ENCODE measurements at places on chromosomes 3 and 15.

DNA sequence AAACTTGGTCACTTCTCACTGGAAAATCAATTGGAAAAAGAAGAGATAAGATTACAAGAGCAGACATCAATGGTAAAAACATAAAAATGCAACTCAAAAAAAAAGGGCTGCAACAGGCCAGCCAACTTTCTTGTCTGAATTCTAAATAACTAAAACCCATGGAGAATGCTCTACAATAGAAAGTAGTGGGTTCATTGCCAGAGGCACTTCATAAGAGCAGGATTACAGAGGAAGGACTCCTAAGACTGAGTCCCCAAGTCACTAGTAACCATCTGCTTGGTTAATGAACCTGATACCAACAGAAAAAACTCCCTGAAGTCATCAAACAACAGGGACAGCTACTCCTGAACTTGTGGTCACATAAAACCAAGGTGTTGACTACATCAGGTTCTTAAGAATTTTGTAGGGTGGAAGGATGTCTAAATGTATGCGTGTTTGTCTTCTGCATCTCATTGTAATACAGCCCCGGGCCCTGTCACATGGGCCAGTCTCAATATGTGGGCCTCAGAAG lies 148.6 kb downstream of the IMPG2 start:
- no peak for DNase-seq

GRCh38 chr3:20405744-20406143 lies 219.7 kb upstream of the SGO1 start:
- no peak for DNase-seq

DNA sequence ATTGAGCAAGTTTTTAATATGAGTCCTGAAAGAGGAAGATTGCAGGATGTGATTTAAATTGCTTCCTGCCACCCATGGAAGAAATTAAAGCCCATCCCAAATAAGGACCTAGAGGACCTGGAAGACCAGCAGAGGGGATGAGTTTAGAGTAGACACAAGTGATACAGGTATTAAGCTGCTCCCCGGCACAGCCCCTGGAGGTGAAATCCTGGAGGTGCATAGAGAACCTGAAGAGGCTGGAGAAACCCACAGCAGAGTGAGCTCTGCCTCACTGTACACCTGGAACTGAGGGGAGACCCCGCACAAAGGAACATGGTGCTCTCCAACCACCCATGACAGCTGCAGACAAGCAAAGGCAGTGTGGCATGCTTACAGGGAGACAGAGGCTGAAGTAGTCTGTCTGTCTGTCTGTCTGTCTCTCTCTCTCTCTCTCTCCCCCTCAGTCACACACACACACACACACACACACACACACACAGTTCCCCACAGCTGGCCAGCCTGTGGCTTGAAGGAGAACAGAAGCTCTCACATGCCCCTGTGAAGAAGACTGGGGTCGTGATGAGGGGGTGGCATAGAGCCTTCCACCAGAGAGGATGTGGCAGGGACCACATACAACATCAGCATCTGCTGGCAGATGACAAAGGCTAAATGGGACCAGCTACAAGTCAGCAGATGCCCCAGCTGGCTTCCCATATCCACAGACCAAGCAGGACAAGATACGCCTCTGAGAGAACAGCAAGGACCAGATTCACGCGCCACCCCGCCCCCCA lies 38.1 kb downstream of the FSIP1 start:
- DNase-seq, result no peak

DNA sequence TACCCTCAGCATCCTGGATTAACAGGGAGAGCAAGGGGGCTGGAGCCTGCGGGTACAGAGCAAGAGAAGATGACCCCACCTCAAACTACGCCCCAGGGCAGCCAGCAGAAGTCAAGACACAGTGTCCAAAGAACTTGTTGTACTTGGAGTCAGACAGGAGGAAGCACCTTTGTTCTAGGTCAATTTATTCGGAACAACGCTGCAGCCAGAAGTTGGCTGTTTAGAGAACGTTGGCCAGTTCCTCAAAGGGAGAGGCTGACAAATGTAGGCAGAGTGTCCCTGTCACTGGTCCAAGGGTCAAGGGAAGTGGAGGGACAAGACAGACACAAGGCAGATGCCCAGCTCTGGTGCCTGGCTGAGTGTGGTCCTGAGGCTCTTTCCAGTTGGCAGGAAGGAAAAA lies 32.1 kb upstream of the PIAS1 start:
- peak; percentile 77 for DNase-seq

DNA sequence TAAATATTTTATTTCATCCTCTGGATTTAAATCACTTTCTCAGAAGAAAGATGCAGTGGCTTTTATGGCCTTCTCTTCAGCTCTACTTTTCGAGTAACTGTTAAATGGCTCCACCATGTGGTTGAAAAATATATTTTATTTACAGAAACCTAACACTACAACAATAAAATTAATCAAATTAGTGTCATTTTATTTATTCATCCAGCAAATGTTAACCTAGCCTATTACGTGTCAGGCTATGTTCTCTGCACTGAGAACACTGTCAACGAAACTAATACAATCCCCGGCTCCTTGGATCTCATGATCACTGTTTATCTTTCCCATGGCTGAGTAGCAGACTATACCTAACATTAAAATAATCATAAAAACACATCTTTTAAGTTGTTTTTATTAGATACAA lies 148.0 kb upstream of the OSTN start:
- no peak for DNase-seq

DNA sequence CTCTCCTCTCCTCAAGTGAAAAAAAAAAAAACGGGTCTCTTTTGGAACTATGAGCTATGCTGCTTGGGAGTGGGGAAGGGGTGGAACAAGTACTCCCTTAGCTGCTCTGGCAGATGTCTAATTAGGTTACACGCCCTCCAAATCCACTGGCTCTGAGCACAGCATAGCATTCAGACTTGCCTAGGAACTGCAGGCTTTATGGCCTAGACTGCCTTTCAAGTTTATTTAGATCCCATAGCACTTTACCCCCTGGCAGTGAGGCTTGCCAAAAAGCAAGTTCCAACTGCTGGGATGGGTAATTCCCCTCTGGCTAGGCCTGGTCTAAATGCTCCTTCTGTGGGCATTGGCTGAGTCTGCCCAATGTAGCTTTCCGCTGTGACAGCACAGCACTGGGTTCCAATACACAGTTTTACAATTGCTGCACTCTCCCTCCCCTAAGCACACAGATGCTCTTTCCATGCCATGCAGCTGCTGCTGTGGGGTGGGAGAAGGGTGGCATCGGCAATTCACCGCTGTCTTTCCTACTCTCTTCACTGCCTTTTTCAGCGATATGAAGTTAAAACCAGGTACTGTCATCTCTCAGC lies 152.8 kb downstream of the KCNAB1 start:
- DNase-seq, result no peak

- no peak for DNase-seq
Measured at GRCh38 chr3:4552811-4553210, 59.7 kb downstream of the ITPR1 start.

- DNase-seq, result no peak
Measured at GRCh38 chr3:41304593-41304992, 105.3 kb downstream of the CTNNB1 start.

DNA sequence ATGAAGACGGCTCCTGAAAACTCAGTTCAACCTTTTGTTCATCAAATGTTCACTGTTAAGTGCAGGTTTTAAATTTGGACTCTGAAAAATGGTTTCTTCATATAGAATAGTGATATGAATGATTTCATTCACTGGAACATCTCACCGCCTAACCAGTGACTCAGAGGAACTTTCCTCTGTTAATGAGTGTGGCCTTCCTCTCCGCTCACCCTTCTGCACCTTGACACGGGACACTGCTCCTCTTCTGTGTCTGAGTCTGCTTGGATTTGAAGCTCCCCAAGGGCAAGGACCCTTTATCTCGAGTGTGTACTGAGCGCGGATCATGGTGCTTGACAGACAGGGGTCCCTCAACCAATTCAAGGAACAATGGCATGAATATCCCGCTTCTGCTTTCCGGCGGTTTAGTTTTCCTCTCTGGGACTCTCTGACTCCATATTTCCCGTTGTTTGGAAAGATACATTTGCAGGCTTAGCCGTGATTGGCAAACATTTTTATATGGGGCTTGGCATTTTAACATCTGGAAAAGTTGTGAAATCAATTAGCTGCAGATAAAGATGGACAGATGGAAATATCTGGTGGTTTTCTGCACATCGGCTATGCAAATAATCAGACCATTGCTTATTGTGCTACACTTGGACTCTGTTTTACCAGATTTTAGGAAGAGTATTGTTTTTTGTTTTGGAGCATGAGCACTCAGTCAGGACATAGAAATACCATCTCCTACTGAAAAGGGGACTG lies 20.9 kb downstream of the KBTBD8 start:
- no peak for DNase-seq

DNA sequence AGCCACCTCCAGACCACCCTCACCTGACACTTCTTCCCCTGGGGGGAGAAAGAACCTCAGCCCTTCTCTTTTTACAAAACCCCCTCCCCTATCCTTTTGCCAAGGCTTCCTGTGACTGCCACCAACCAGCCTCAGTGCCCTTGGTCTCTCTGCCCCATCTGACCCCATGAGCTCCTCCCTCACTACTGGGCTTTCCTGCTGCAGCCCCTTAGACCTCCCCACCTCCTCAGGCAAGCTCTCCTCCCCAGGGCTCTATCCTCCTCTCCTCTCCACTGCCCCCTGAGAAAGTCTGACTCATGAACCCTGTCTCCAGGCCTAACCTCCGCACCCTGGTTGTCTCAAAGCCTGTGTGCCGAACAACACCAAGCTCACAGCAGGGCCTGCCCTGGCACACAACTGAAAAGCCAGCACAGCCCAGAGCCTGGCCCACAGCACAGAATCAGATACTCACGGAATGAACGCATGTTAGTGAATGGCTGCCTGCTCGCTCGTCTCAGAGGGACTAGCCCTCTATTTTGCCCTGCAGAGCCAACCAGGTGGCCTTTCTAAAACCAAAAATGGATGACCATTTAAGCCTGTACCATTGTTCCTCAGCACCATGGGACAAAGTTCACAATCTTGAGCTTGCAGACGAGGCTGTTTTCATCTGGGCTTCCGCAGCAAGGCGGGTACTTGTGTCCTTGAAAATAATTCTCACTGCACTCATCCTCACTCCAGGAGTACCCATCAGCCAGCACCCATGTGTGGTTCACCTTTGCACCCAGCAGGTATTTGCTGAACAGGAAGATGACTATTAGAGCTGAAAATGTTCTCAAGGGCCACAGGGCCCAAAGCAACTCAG lies 1.7 kb downstream of the CHDH start:
- no peak for DNase-seq

- DNase-seq, result no peak
Measured at GRCh38 chr3:85821130-85821756, 862.5 kb downstream of the CADM2 start.

- no peak for DNase-seq
Measured at GRCh38 chr3:17238023-17238422, 353.3 kb downstream of the PLCL2 start.

DNA sequence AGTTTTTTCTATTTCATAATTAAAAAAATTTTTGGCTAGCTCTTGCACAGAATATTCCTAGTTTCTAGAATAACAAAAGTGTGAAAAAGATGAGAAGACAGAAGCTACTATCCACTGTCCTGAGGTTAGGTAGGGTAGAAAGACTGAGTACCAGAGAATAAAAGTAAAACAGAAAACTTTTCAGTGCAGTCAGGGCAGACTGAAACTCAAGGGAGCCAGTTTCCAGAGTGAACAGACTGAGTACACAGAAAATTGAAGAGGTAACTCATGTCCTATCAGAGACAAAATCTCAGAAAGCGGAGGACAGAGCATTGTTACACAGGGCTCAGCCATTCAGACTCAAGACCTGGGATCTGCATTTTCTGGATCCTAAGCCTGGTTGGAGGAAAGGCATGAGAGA lies 8.8 kb upstream of the FBXO40 start:
- DNase-seq, result no peak

DNA sequence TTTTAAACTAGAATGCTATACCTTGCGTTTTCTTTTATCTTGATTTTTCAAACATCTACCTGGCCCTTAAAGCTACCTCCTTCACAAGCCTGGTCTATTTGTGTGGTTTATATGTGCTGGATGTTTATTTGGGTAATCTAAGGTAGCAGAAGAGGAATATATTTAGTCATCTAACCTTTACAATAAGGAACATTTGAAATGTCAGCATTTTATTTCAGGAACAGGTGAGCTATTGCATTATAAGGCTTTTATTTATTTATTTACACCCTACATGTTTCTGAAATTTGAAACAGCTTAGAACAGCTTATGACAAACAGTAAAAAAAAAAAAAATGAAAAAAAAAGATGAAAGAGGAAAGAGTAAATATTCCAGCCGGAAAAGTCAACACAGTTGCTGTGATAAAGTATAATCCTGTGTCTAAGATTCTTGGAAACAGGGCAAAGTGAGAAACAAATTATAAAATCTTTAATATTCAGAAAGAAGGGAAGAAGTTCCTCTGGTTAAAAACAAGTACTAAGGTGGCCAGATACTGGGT lies 19.5 kb downstream of the HHLA2 start:
- no peak for DNase-seq

- DNase-seq, result no peak
Measured at GRCh38 chr3:130779031-130779430, 32.4 kb upstream of the PIK3R4 start.

DNA sequence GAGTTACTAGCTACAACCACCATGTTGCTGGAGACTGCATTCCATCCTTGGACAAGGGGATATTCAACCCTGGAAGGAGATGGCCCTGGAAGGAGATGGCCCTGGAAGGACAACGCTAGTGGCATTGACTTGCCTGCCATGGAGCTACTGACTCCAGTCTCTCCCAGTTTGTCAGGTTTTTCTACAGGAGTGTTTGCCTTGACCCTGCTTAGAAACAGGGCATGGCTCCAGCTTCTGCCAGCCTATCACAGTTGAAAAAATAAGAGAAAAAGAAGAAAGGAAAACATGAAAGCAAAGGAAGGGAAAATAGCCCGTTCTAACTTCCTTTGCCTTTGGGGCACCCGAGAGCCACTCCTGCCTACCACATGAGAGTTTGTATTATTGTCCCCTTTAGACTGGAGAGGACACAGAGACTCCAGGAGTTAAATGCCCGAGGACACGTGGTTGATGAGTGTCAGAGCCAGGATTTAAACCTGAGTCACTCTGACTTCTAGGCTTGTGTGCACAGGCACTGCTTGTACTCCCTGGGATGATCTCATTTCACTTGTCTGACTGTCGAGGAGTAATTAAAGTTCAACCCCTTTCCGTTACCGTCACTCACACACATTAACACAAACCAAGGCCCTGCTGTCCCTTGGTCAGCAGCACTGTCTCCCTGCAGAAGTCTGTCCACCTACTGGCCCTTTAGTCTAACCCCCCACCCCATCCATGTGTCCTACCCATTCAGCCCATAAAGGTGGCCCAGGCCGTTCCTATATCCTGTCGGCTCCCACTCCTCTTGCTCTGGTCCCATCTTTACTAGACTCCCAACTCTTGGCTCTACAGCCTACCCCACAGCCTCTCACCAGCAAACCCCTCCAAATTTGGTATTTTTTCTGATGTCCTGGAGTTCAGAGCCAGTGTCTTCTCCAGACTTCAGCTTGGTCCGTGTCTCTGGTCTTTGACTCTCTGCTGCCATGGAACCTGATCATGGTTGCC lies 46.1 kb downstream of the C2CD4A start:
- DNase-seq, result no peak

- DNase-seq, result no peak
Measured at GRCh38 chr3:44090036-44090435, 151.7 kb upstream of the TOPAZ1 start.

- no peak for DNase-seq
Measured at GRCh38 chr3:23740517-23740965, 65.2 kb upstream of the UBE2E1 start.
